ENCODE measurements at places on chromosomes 6 and 20. TPM values are rescaled to one million over a fixed set of nuclear protein-coding genes. Genes with fewer than 3 reads are reported as not detected.

ZFP57 gene
- 0.23 TPM for total RNA-seq

KCNQ2 gene
- total RNA-seq: 1.6 TPM

PCED1A gene
- total RNA-seq: 24.1 TPM

SLC26A8 gene
- total RNA-seq: not detected

TMEM244 gene
- total RNA-seq: not detected

MYL9 gene
- total RNA-seq: 3,466 TPM

ECT2L gene
- 0.42 TPM for total RNA-seq

LPA gene
- not detected for total RNA-seq

HMGCLL1 gene
- total RNA-seq: 4.3 TPM

ADGB gene
- total RNA-seq: not detected

ARMH2 gene
- total RNA-seq: not detected

Measured in esophagus muscularis mucosa (tissue), 4 donors.